Activated CD4-positive, alpha-beta T cell treated with anti-CD3 and anti-CD28 coated beads, Interleukin-2, amount 10 ng/mL, durations not matched to agents 7 days and 5 days (primary cell): ENCODE measurements at places on chromosomes 1 and 21.

- H3K4me3 ChIP-seq, result no peak overlapping the region
- DNase-seq, result no peak
- H3K36me3 ChIP-seq, result peaks cover 6% of the 10 kb centered on the region
- H3K27me3 ChIP-seq, result no peaks in the 10 kb centered on the region
- no peak overlapping the region for H3K27ac ChIP-seq
Measured at GRCh38 chr1:185419718-185420117, 102.7 kb upstream of the IVNS1ABP start.

DNA sequence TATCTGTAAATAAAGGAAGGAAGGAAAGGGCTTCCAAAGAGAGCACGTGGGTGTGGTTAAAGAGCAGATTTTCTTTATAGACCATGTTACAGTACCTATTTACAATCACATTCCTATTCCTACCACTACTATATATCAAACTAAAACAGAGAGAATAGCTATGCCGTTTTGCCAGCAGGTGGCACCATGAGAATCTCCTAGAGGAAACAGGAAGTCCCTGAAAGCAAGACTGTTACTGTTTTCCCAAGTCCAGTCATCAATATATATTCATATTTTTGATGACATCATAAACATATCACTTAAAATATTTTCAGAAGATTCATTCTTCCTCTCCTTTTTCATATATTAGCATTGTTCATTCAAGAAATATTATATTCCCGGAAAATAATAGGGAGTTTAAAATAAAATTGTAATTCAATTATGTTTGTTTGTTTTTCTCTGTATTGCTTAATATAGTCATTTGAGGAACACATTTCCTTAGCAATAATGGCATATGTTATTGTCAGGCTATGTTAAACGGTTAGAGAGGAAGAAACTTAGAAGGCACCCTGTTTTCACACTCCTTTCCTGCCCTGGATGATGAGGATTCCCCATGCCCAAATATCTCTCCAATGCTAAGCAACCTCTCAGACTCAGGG, 6.6 kb downstream of the CCDC190 start:
- H3K36me3 ChIP-seq, result no peaks in the 10 kb centered on the region
- peak; percentile 65 for DNase-seq
- H3K4me3 ChIP-seq, result no peak overlapping the region
- H3K4me1 ChIP-seq, result peaks cover 2% of the 10 kb centered on the region
- peaks cover 4% of the 10 kb centered on the region for H3K27me3 ChIP-seq

- H3K36me3 ChIP-seq, result peaks cover 5% of the 10 kb centered on the region
- H3K27me3 ChIP-seq, result no peaks in the 10 kb centered on the region
- no peak overlapping the region for H3K4me3 ChIP-seq
- peaks cover 15% of the 10 kb centered on the region for H3K4me1 ChIP-seq
Measured at GRCh38 chr1:183870351-183871077, 65.6 kb downstream of the RGL1 start.

DNA sequence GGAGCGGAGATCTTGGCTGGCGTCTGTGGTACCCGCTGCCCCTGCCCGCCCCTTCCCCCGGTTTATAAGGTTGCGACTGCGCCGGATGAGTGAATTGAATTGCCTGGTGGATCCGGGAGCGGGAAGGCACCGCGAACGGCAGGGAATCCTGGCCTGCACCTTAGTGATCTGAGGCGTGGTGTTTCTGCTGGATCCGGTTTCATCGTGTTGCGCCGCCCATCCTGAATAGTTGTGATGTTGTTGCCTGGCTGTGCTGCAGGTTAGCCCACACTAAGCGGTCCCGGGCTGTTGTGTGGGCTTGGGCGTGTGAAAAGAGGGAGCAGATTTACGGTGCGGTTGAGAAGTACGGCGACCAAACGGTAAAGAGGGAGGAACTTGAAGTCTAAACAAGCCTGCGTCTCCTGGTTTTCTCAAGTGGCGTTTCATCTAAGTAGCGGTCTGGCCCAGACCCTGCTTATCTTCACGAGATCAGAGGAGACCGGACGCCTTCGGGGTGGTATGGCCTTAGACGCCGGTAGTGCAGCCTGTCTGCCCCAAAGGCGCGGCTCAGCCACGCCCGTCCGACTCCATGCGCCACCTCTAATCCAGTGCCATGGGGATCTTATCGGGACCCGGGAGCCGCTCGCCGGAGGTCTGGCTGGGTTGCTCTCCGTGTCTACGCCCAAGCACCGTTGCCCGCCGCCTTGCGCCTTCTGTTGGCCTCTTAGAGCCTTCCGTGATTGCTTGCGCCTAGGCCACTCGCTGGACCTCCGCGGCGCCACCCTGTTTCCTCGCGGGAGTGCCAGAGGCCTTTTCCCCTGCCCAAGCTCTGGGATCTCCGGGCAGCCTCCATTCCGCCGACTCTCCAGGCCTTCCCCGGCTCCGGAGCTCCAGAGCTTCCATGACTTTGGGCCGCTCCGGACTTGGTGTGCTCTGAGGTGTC, 87.5 kb upstream of the RHOU start:
- H3K27me3 ChIP-seq, result peaks cover 49% of the 10 kb centered on the region
- H3K4me3 ChIP-seq, result peak overlapping the region; percentile 85
- H3K27ac ChIP-seq, result peak overlapping the region; percentile 81
- DNase-seq, result peak; percentile 24
- peaks cover 2% of the 10 kb centered on the region for H3K36me3 ChIP-seq
- peaks cover 29% of the 10 kb centered on the region for H3K4me1 ChIP-seq

DNA sequence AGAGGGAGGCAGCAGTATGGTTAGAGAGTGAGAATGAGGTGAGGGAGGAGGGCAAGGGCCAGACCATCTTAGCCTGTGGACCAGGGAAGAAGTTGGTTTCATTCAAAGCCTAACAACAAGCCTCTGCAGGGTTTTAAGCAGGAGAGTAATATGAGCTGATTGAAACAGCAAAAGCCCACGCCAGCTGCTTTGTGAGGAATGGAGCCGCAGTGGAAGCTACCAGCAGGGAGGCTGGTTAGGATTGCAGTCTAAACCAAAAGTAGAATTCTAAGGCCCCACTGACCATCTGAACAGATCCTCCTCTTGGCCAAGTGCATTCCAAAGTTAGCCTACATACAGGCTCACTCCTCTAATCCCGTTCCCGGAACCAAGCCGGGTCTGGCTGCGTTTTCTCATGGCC, 44.8 kb downstream of the OLFML3 start:
- H3K4me1 ChIP-seq, result no peaks in the 10 kb centered on the region
- H3K4me3 ChIP-seq, result no peak overlapping the region
- no peak for DNase-seq
- H3K27ac ChIP-seq, result no peak overlapping the region

- peak; percentile 53 for DNase-seq
- H3K27me3 ChIP-seq, result no peaks in the 10 kb centered on the region
- no peaks in the 10 kb centered on the region for H3K36me3 ChIP-seq
Measured at GRCh38 chr1:68116643-68117235, 66.3 kb upstream of the DIRAS3 start.

- no peaks in the 10 kb centered on the region for H3K4me1 ChIP-seq
- no peaks in the 10 kb centered on the region for H3K27me3 ChIP-seq
- H3K4me3 ChIP-seq, result no peak overlapping the region
- H3K36me3 ChIP-seq, result peaks cover 1% of the 10 kb centered on the region
- DNase-seq, result no peak
Measured at GRCh38 chr1:6519935-6520671, 28.6 kb upstream of the PLEKHG5 start.

GRCh38 chr1:21857840-21858670, 46.0 kb downstream of the LDLRAD2 start:
- H3K36me3 ChIP-seq, result no peaks in the 10 kb centered on the region
- H3K4me3 ChIP-seq, result no peak overlapping the region
- no peaks in the 10 kb centered on the region for H3K27me3 ChIP-seq
- no peak for DNase-seq

- H3K36me3 ChIP-seq, result no peaks in the 10 kb centered on the region
- no peaks in the 10 kb centered on the region for H3K4me1 ChIP-seq
- no peak overlapping the region for H3K4me3 ChIP-seq
- no peak overlapping the region for H3K27ac ChIP-seq
Measured at GRCh38 chr1:204206121-204206520, 7.7 kb downstream of the GOLT1A start.

DNA sequence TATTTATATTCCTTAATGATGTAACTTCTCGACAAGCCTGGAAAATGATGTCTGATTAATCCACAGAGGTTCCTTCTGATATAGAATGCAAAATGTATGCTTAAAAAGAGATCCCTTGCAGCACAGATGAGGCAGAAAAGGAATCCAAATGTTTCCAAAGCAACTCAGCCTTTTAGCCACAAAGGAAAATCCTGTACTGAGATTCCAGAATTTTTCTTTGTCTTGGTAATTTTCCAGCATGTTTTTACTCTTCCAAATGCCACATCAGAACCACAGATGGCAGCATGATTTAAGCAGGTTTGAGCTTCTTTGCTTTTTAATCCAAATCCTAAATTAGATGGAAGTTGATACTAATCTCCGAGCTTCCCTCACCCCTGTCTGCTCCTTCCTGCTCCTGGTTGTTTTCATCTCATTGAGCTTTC, 176.4 kb upstream of the PALMD start:
- H3K4me1 ChIP-seq, result no peaks in the 10 kb centered on the region
- DNase-seq, result no peak
- H3K27me3 ChIP-seq, result peaks cover 2% of the 10 kb centered on the region
- no peaks in the 10 kb centered on the region for H3K36me3 ChIP-seq

GRCh38 chr1:59136541-59137275, 160.2 kb upstream of the FGGY start:
- no peak overlapping the region for H3K27ac ChIP-seq
- no peak overlapping the region for H3K4me3 ChIP-seq
- peaks cover 9% of the 10 kb centered on the region for H3K27me3 ChIP-seq

- H3K4me1 ChIP-seq, result no peaks in the 10 kb centered on the region
- no peak for DNase-seq
- no peaks in the 10 kb centered on the region for H3K36me3 ChIP-seq
- peaks cover 5% of the 10 kb centered on the region for H3K27me3 ChIP-seq
- H3K27ac ChIP-seq, result no peak overlapping the region
Measured at GRCh38 chr1:218273762-218274479, 11.2 kb upstream of the RRP15 start.

DNA sequence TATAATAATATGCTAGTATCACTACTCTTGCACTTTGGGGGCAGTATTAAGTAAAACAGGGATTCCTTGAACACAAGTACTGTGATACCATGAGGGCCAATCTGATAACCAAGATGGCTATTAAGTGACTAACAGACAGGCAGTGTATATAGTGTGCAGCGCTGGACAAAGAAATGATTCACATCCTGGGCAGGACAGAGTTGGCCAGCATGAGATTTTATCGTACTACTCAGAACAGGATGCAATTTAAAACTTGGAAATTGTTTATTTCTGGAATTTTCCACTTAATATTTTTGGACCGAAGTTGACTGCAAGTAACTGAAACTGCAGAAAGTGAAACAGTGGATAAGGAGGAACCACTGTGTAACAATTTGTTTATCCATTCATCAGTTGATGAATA, 74.6 kb downstream of the DNTTIP2 start:
- no peaks in the 10 kb centered on the region for H3K36me3 ChIP-seq
- no peak overlapping the region for H3K27ac ChIP-seq
- peaks cover 14% of the 10 kb centered on the region for H3K27me3 ChIP-seq

DNA sequence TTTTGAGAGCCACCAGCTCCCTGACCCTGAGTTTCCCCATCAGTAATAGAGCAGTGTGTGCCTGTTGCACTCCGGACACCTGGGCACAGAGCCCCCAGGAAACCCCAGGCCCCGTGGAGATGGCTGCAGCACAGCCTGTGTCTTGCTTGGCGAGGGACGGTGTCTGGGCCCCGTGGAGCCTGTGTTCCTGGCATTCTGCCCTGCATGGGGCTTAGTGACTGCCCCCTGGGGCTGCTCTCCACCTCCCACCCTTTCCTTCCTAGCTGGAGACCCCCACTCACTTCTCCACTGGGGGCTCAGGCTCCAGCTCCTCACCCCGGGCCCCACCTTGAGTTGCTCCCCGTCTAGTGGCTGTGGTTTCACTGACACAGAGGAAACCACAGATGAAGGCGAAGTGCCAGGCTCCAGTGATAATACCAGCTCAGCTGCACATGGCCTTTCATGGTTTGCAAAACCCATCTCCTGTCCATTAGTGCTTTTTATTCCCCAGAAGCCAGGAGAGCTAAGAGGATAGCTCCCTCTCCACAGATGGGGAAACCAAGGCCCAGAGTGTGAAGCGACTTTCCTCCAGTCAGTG, 39.4 kb downstream of the DMRTB1 start:
- H3K27ac ChIP-seq, result no peak overlapping the region
- H3K4me3 ChIP-seq, result no peak overlapping the region
- H3K4me1 ChIP-seq, result peaks cover 5% of the 10 kb centered on the region
- DNase-seq, result no peak
- H3K36me3 ChIP-seq, result no peaks in the 10 kb centered on the region

DNA sequence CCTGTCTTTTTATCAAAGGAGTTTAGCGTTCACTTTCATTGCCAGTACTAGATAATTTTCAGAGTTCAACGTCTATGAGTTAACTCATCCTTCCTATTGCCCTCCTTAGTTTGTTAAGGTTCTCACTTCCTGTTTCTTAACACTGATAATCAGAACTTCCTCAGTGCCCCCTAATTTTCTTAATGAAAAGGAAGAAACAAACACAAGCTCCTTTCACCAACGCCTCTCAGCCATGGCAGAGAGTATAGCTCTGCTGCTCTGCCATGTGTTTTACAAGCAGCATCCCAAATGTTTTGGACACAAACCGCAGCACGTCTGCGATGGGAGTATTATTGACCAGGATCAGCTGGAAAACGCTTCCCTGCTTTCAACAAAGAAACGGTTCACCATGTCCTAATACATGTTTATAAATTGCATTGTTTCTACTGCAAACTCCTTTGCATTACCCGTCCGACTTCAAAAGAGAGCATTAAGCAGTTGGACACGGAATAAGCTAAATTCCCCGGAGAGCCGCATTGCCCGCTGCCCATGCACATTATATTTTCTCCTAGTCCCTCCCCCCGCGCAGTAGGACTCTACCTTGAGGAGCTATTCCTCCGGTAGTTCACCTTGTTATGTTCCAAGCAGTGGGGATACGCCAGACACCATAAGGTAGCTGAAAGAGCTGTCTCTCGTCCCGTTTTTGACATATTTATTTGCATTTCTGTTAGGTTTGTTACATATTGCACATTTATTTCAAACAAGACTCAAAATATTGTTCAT, 561 bp downstream of the OLFM3 start:
- no peaks in the 10 kb centered on the region for H3K36me3 ChIP-seq
- H3K27ac ChIP-seq, result no peak overlapping the region
- no peak overlapping the region for H3K4me3 ChIP-seq
- no peak for DNase-seq

GRCh38 chr1:160124705-160125478, 9.3 kb downstream of the ATP1A2 start:
- H3K27ac ChIP-seq, result no peak overlapping the region
- H3K4me1 ChIP-seq, result no peaks in the 10 kb centered on the region
- no peak overlapping the region for H3K4me3 ChIP-seq
- no peaks in the 10 kb centered on the region for H3K27me3 ChIP-seq
- H3K36me3 ChIP-seq, result no peaks in the 10 kb centered on the region

GRCh38 chr1:1144122-1144842, 28.4 kb upstream of the C1orf159 start:
- peak; percentile 73 for DNase-seq
- peak overlapping the region; percentile 30 for H3K4me3 ChIP-seq
- no peaks in the 10 kb centered on the region for H3K27me3 ChIP-seq
- peak overlapping the region; percentile 98 for H3K27ac ChIP-seq
- H3K4me1 ChIP-seq, result peaks cover 27% of the 10 kb centered on the region
- H3K36me3 ChIP-seq, result no peaks in the 10 kb centered on the region

GRCh38 chr1:161511018-161511755, 5.9 kb downstream of the FCGR2A start:
- peaks cover 15% of the 10 kb centered on the region for H3K27me3 ChIP-seq
- H3K4me1 ChIP-seq, result no peaks in the 10 kb centered on the region
- no peak overlapping the region for H3K27ac ChIP-seq
- no peaks in the 10 kb centered on the region for H3K36me3 ChIP-seq

- no peaks in the 10 kb centered on the region for H3K4me1 ChIP-seq
- no peaks in the 10 kb centered on the region for H3K36me3 ChIP-seq
- no peak for DNase-seq
- H3K27me3 ChIP-seq, result peaks cover 16% of the 10 kb centered on the region
- H3K4me3 ChIP-seq, result no peak overlapping the region
- H3K27ac ChIP-seq, result no peak overlapping the region
Measured at GRCh38 chr1:157371826-157372225, 180.5 kb downstream of the FCRL5 start.
